ENCODE measurements at places on chromosomes 7 and 10.

DNA sequence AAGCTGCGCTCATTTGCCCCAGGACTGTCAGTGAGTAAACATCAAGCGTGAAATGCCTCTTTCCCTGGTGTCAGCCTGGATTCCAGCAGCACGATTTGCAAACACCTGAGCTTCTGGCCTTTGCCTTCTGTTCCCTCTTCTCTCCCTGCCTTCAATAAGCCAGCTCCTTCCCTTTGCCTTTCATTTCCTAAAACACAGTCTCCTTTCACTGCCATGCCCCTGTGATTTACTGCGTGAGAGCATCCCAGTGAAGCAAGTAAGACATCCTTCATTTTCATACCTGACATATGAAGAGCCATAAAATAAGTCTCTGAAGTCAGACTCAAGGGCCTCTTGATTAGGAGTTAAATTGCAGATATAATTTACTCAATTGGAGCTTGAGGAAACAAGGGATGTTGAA is 681.8 kb downstream of the TYW1 start:
- DNase-seq: no peak
- no peaks in the 10 kb centered on the region for H3K4me1 ChIP-seq
- H3K27ac ChIP-seq: no peak overlapping the region

GRCh38 chr10:11162828-11163599 is 145.3 kb downstream of the CELF2 start:
- peak; percentile 75 for DNase-seq
- no peaks in the 10 kb centered on the region for H3K27me3 ChIP-seq
- H3K27ac ChIP-seq: peak overlapping the region; percentile 99
- H3K4me1 ChIP-seq: peaks cover 59% of the 10 kb centered on the region
- no peak overlapping the region for H3K4me3 ChIP-seq
- peaks cover 12% of the 10 kb centered on the region for H3K36me3 ChIP-seq

GRCh38 chr7:467393-467828 is 52.2 kb downstream of the PDGFA start:
- H3K27ac ChIP-seq: peak overlapping the region; percentile 14
- H3K27me3 ChIP-seq: no peaks in the 10 kb centered on the region
- no peak for DNase-seq

DNA sequence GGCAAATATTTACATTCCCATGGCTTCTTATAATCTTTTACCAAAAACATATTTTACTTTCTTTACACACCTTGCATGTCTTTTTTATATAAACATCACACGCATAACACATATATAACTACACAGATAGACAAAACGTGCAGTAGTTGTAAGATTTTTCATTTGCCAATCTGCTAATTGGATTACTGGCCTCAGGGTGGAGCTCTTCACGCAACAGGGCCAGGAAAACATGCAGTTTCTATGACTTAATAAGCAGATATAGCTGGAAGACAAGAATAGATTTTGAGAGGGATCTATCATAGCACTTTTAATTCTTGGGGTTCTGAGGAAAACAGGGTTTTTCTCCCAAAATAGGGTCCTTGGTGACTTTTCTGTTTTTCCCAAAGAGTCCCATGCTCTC is 12.7 kb downstream of the ACADSB start:
- no peak overlapping the region for H3K27ac ChIP-seq
- H3K4me3 ChIP-seq: no peak overlapping the region
- no peaks in the 10 kb centered on the region for H3K27me3 ChIP-seq
- H3K36me3 ChIP-seq: peaks cover 4% of the 10 kb centered on the region
- no peak for DNase-seq
- H3K4me1 ChIP-seq: peaks cover 5% of the 10 kb centered on the region

GRCh38 chr10:3932597-3933375 is 147.8 kb upstream of the KLF6 start:
- DNase-seq: no peak
- peaks cover 15% of the 10 kb centered on the region for H3K36me3 ChIP-seq
- H3K4me3 ChIP-seq: no peak overlapping the region
- H3K27ac ChIP-seq: peak overlapping the region; percentile 90
- H3K4me1 ChIP-seq: peaks cover 45% of the 10 kb centered on the region

DNA sequence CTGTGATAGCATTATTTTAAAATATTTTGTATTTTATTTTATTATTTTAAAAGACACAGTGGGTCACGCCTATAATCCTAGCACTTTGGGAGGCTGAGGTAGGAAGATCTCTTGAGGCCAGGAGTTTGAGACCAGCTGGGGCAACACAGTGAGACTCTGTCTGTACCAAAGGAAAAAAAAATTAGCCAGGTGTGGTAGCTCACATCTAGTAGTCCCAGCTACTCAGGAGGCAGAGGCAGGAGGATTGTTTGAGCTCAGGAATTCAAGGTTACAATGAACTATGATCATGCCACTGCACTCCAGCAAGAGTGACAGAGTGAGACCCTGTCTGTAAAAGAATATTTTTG is 37.1 kb downstream of the FBXL13 start:
- no peak overlapping the region for H3K4me3 ChIP-seq
- no peak for DNase-seq

DNA sequence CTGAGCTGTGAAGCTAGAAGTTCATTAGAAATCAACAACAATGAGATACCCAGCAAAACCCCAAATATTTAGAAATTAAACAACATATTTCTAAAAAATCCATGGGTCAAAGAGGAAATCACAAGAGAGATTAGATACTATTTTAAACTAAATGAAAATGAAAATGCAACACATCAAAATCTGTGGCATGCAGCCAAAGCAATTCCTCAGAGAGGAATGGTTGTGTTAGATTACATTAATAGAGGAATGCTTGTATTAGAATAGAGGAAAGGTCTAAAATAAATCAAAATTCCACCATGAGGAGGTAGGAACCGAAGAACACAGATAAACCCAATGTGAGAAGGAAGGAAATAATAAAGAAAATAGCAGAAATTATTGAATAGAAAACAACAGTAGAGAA is 642.1 kb upstream of the GALNT17 start:
- H3K27ac ChIP-seq: no peak overlapping the region
- DNase-seq: no peak
- H3K4me3 ChIP-seq: no peak overlapping the region
- no peaks in the 10 kb centered on the region for H3K4me1 ChIP-seq
- no peaks in the 10 kb centered on the region for H3K27me3 ChIP-seq
- no peaks in the 10 kb centered on the region for H3K36me3 ChIP-seq
